ENCODE measurements at places on chromosomes 3 and 15. TPM values are rescaled to one million over a fixed set of nuclear protein-coding genes. Genes with fewer than 3 reads are reported as not detected.

The GOLGA8G gene
- total RNA-seq, result under 0.01 TPM

The TEX264 gene
- 38.4 TPM for total RNA-seq

The SLC35G2 gene
- total RNA-seq, result 2.8 TPM

The CNTN3 gene
- total RNA-seq, result 2.1 TPM

The LSAMP gene
- 1.5 TPM for total RNA-seq

The DAZL gene
- total RNA-seq, result 0.19 TPM

The XIRP1 gene
- total RNA-seq, result 0.52 TPM

The TMEM108 gene
- 0.33 TPM for total RNA-seq

The CLRN1 gene
- under 0.01 TPM for total RNA-seq

The ARNT2 gene
- total RNA-seq, result 1.4 TPM

The SST gene
- total RNA-seq, result 1.3 TPM

The MBNL1 gene
- total RNA-seq, result 178 TPM

The LRRC3B gene
- 0.57 TPM for total RNA-seq

The IL20RB gene
- total RNA-seq, result 0.94 TPM

The MYO5A gene
- total RNA-seq, result 10.2 TPM

The ZFYVE19 gene
- total RNA-seq, result 16.9 TPM

The BFSP2 gene
- 3.6 TPM for total RNA-seq

The TOPBP1 gene
- 74.4 TPM for total RNA-seq

The GP9 gene
- total RNA-seq, result 0.14 TPM

The ISY1 gene
- 32.6 TPM for total RNA-seq

The MED12L gene
- 1.7 TPM for total RNA-seq

The INKA1 gene
- total RNA-seq, result 4.2 TPM

The CCR9 gene
- 214 TPM for total RNA-seq

The IRAK2 gene
- 3.9 TPM for total RNA-seq

The UACA gene
- total RNA-seq, result 11.0 TPM

The TERC gene
- total RNA-seq, result 136 TPM

The OSBPL10 gene
- 1.4 TPM for total RNA-seq

The GOLGA8Q gene
- 0.42 TPM for total RNA-seq

The LRRC49 gene
- 3.2 TPM for total RNA-seq
